Gastrocnemius medialis (tissue), 4 donors: ENCODE measurements at places on chromosomes 13 and 19. TPM values are rescaled to one million over a fixed set of nuclear protein-coding genes. Genes with fewer than 3 reads are reported as not detected.

Gene ZNF763
- total RNA-seq, result 0.52 TPM

Gene VSIG10L
- 0.20 TPM for total RNA-seq

Gene DCLK1
- 6.8 TPM for total RNA-seq

Gene LILRB2
- 1.3 TPM for total RNA-seq

Gene PLPPR3
- total RNA-seq, result not detected

Gene LGALS16
- total RNA-seq, result not detected

Gene FGF9
- not detected for total RNA-seq

Gene PSG7
- total RNA-seq, result not detected

Gene KIR3DL2
- not detected for total RNA-seq

Gene PGLYRP2
- not detected for total RNA-seq

Gene NOTCH3
- 42.7 TPM for total RNA-seq

Gene ZNF571
- total RNA-seq, result 2.5 TPM

Gene PROSER1
- total RNA-seq, result 6.9 TPM

Gene FUT1
- 0.75 TPM for total RNA-seq

Gene NLRP11
- not detected for total RNA-seq

DNA sequence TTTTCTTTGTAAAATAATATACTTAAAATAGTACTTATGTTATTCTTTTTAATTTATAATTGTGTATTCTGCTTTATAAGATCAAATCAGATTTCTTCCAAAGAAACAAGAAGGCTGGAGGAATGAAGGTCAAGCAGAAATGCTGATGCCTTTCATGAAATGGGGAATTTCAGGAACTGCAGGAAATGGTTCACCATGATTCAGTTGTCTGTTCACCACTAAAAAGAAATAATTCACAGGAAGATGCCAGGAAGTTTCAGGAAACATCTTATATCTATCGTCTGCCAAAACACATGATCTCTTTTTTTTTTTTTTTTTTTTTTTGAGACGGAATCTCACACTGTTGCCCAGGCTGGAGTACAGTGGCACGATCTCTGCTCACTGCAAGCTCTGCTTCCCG, 15.7 kb upstream of the SCEL start:
- no peak overlapping the region for H3K27ac ChIP-seq
- no peaks in the 10 kb centered on the region for H3K4me1 ChIP-seq
- H3K27me3 ChIP-seq, result no peaks in the 10 kb centered on the region
- no peaks in the 10 kb centered on the region for H3K36me3 ChIP-seq

DNA sequence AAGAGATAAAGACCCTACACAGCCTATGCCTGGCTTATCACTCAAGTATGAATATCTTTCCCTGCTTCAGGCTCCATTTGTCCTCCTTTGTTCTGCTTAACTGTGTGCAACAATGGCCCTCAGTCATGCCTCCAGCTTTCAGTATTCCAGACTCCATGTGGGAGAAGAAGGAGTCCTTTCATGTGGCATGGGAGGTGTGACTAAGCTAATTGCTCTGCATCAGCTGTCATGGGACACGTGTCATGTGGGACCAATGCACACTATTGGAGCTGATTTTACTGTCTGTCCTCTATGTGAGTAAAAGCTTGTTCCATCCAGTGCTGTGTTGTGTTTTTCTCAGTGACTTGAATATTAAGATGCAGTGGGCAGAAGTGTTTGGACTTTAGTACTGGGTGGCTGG, 1198.3 kb downstream of the OLFM4 start:
- no peaks in the 10 kb centered on the region for H3K27me3 ChIP-seq
- H3K4me3 ChIP-seq, result no peak overlapping the region
- no peaks in the 10 kb centered on the region for H3K36me3 ChIP-seq
- no peak overlapping the region for H3K27ac ChIP-seq
- no peaks in the 10 kb centered on the region for H3K4me1 ChIP-seq

DNA sequence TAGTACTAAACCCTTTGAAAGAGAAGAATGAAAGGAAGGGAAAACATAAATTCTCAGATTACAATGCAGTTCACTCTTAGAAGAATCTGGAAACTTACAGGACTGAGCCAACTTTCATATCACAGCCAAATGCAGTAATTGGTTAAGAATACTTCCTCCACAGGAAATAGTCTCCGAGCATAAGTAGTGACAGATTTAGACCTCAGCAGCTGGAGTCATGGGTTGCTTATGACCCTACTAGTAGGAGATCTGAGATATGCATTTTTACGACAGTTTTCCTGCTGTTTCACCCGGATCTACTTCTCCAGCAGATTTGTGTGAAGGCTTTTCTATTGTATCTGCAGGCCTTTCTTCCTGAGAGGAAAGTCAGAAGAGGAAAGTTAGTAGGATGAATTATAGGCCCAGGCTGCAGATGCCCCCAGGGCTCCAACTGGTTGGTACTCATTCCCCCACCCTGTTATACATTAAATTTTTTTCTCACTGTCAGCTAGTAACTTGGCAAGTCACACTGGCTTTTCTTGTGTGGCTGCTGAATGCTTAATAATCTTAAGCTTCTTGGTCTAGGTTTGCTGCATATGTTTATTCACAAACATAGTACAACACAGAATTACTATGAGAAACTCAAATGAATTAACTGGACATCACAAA, 1241.5 kb upstream of the MIR17HG start:
- DNase-seq, result no peak
- no peaks in the 10 kb centered on the region for H3K36me3 ChIP-seq
- H3K27ac ChIP-seq, result no peak overlapping the region

DNA sequence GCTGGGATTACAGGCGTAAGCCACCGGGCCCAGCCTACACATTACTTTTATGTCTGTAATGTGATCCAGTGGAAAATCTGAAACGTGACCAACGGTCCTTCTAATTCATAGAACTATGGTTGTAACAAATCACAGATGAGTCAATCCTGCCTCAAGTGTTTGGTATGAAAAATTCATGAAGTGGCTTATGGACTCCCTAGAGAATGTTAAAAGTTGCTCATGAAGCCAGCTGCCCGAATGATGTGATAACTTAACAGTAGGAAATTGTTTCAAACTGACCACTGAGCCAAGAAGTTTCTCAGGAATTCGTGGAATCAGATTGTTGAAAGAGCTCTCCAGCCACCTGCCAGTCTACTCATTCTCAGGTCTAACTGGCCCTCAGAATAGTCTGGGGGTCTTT, 59.4 kb upstream of the FARP1 start:
- no peaks in the 10 kb centered on the region for H3K4me1 ChIP-seq
- no peak overlapping the region for H3K4me3 ChIP-seq
- H3K27me3 ChIP-seq, result no peaks in the 10 kb centered on the region

DNA sequence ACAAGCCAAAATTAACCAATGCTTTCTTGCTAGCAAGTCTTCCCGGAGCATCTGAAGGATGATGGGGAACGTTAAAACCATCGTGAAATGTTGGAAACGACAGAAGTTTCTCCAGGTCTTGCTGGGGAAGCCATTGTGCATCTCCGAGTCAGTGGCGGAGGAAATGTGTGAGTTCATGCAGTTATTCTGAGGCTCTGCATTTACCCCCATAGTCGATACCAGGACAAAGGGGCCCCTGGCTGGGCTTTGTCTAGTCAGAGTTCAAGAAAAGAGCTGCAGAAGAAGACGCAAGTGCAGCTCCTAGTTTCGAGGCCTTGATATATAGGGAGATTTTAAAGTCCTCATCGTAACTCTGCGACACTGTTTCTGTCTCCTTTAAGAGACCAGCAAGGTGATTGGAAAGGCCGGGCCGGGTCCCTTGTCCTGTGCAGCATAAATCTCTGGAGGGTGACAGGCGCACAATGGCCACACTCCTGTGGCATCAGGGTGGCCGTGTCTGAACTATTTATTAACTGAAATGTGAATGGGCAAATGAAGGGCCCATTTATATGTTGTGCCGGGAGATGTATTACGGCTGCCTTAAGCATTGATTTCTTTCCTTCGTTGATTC, 172.0 kb downstream of the TEX29 start:
- H3K4me3 ChIP-seq, result no peak overlapping the region
- DNase-seq, result no peak
- peaks cover 2% of the 10 kb centered on the region for H3K27me3 ChIP-seq
- no peak overlapping the region for H3K27ac ChIP-seq
- no peaks in the 10 kb centered on the region for H3K4me1 ChIP-seq
- no peaks in the 10 kb centered on the region for H3K36me3 ChIP-seq

DNA sequence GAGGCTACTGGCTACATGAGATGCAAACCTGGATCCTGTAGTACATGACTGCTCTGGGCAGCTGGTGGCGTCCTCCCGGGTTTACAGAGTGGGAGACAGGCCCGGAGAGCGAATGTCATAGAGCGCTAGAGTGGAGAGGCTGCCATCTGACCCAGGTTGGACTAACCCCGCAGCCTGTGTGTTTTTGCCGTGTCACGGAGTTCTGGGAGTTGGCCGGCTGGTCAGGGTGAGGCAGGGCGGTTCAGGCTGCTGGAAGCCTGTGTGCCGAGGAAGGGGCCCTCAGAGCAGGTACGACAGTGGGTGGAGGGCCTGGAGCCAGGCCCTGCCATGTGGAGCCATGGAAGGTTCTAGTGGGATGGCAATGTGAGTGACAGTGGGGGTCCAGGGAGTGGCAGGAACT, 12.5 kb downstream of the CRTC1 start:
- peaks cover 22% of the 10 kb centered on the region for H3K4me1 ChIP-seq
- no peak for DNase-seq

- no peaks in the 10 kb centered on the region for H3K36me3 ChIP-seq
- no peaks in the 10 kb centered on the region for H3K27me3 ChIP-seq
- no peaks in the 10 kb centered on the region for H3K4me1 ChIP-seq
- no peak overlapping the region for H3K27ac ChIP-seq
- no peak overlapping the region for H3K4me3 ChIP-seq
- DNase-seq, result no peak
These were observed 23.3 kb downstream of the SIGLECL1 start for GRCh38 chr19:51274049-51274770.

- no peak for DNase-seq
- no peaks in the 10 kb centered on the region for H3K36me3 ChIP-seq
- no peak overlapping the region for H3K4me3 ChIP-seq
- H3K27me3 ChIP-seq, result no peaks in the 10 kb centered on the region
- H3K4me1 ChIP-seq, result peaks cover 51% of the 10 kb centered on the region
- peak overlapping the region; percentile 83 for H3K27ac ChIP-seq
These were observed 176.5 kb downstream of the COL4A1 start for GRCh38 chr13:110130431-110130830.

DNA sequence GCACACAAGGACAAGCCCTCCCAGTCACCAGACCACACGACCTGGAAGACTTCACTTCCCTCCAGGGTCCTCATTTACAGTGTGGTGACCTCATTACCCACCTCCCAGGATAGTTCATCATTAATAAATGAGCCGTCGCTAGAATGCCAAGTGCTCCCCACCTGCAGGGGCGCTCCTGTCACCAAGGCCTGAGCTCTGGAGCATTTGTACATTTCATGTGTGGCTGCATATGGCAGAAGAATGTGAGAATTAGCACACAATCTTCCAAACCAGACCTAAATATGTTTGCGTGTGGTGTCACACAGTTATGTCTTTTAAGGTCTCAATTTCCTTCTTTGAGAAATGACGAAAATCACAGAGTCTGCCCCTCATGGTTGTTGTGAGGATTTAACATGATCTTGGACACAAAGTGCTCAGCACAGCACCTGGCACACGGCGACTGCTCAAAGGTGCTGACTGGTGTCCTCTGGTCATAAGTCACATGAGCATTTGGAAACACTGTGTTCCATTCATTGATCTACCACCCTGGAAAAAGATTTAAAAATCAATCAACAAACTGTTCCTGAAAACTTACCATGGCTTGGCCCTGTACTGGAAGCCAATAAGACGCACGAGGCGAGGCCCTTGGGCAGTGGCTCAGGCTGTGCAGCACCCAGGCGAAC, 150.6 kb upstream of the SPACA7 start:
- no peak overlapping the region for H3K4me3 ChIP-seq
- H3K4me1 ChIP-seq, result no peaks in the 10 kb centered on the region
- H3K27ac ChIP-seq, result no peak overlapping the region
- no peaks in the 10 kb centered on the region for H3K27me3 ChIP-seq
- H3K36me3 ChIP-seq, result no peaks in the 10 kb centered on the region
- no peak for DNase-seq

GRCh38 chr19:33110137-33110910, 21.6 kb upstream of the WDR88 start:
- no peak overlapping the region for H3K27ac ChIP-seq
- H3K4me3 ChIP-seq, result no peak overlapping the region
- peaks cover 88% of the 10 kb centered on the region for H3K36me3 ChIP-seq
- no peak for DNase-seq

DNA sequence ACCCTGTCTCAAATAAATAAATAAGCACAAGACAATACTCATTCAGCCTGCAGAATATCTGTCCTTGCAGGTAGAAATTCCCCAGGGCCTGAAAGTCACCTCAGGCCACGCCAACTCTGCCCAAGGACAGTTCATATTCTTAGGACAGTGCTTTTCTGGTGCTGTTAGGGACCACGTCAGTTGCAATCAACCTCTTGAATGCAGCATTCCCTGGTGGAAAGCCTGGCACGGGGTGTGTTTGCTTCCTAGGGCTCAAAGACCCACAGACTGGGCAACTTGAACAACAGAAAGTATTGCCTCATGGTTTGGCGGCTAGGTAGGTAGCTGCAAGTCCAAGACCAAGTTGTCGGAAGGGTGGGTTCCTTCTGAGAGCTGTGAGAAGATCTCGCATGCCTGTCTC, 160.3 kb downstream of the KCTD15 start:
- H3K27me3 ChIP-seq, result no peaks in the 10 kb centered on the region
- H3K4me1 ChIP-seq, result no peaks in the 10 kb centered on the region
- no peak overlapping the region for H3K27ac ChIP-seq
- DNase-seq, result no peak
- H3K36me3 ChIP-seq, result no peaks in the 10 kb centered on the region
- no peak overlapping the region for H3K4me3 ChIP-seq

DNA sequence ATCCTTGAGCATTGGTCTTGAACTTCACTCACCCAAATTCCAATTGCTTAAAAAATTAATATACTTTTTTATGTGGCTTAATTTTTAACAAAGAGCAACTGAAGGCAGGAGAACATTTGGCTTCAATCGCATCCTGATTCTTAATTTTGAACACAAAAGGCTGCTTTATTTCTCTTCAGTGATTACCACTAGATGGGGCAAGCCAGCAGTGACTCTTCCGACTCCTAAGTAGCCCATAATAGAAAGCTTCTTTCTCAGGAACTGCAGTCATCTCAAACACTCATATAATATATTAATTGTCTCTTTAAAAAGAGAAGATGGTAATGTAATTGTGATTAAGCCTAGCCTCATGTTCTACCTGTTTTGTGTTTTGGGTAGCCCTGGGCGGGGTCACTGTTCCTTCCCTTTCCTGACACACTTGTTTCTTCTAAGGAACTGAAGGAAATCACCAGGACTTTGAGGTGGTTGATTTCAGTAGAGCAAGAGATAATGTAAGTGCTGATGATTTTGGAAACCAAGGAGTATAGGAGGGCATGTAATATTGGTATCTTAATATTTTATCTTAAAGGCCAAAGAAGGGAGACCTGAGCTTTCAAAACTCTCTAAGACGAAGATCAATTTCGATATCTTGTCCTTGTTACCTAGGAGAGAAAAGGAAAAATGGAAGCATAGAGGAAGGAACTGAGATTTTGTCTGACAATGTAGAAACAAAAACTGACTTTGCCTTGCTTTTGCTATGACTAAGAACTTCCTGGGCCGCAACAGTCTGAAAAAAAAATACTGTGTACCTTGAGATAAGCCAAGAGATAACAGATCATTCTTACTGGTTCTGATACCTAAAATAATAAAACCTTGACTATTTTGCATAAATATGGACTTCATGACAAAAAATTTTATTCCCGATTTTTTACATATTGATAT, 73.1 kb downstream of the TNFSF13B start:
- no peak overlapping the region for H3K27ac ChIP-seq
- H3K4me3 ChIP-seq, result no peak overlapping the region
- H3K36me3 ChIP-seq, result no peaks in the 10 kb centered on the region
- no peak for DNase-seq
- no peaks in the 10 kb centered on the region for H3K27me3 ChIP-seq

GRCh38 chr19:35107545-35107944, 8.1 kb upstream of the FXYD3 start:
- peaks cover 6% of the 10 kb centered on the region for H3K4me1 ChIP-seq
- H3K27me3 ChIP-seq, result no peaks in the 10 kb centered on the region
- no peak overlapping the region for H3K4me3 ChIP-seq
- no peak overlapping the region for H3K27ac ChIP-seq
